ENCODE measurements at places on chromosomes 12 and 14. TPM values are rescaled to one million over a fixed set of nuclear protein-coding genes. Genes with fewer than 3 reads are reported as not detected.
A peak's percentile ranks its signal among the peaks of the same experiment; 100 is the strongest.

GRCh38 chr12:19675361-19675760 lies 236.1 kb downstream of the AEBP2 start:
- no peak for DNase-seq

DNA sequence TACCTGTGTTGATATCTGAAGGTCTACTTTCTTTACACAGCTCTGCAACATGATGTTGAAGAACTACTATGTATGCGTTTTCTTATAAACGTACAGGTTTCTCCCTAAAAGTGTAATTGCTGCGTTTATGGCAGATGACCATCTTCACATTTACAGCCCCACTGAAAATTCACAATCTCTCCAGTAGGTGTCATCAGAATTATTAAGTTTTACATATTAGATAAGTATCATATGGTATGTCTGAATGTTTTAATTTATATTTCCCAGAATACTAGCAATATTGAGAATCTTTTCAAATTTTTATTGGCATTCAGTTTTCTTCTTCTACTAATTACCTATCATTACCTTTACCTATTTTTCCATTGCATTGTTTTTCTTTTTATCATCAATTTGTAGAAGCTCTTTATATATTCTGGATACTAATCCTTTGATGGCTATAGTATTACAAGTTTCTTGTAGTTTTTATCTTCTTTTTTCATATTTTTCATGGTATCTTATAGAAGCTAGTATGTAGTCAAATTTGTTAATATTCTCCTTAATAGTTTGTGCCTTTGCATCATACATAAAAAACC lies 123.5 kb downstream of the CAPZA3 start:
- DNase-seq: peak; percentile 13

PHLDA1 gene
- total RNA-seq: 5.6 TPM

- no peak for DNase-seq
These were observed 64.8 kb upstream of the PSMC1 start for GRCh38 chr14:90191585-90191984.

GALNT8 gene
- total RNA-seq: 0.33 TPM

- no peak for DNase-seq
These were observed 83.3 kb downstream of the PLXNC1 start for GRCh38 chr12:94231709-94232108.

- DNase-seq: no peak
These were observed 7.1 kb upstream of the CCDC175 start for GRCh38 chr14:59583755-59584154.

GRCh38 chr12:16504200-16504599 lies 101.8 kb downstream of the LMO3 start:
- no peak for DNase-seq

FLVCR2 gene
- 1.1 TPM for total RNA-seq

DNA sequence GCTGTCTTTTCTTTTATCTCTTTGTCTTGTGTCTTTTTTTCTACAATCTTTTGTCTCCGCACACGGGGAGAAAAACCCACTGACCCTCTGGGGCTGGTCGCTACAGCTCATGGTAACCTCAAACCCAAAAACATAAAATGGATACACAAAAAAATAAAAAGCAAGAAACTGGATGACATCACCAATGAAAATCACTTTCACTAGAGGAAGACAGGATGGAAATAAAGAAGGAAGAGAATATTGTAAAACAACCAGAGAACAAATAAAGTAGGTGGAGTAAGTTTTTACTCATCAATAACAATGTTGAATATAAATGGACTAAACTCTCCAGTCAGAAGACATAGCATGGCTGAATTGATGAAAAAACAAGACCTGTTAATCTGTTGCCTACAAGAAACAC lies 17.6 kb downstream of the MIPOL1 start:
- no peak for DNase-seq

DNA sequence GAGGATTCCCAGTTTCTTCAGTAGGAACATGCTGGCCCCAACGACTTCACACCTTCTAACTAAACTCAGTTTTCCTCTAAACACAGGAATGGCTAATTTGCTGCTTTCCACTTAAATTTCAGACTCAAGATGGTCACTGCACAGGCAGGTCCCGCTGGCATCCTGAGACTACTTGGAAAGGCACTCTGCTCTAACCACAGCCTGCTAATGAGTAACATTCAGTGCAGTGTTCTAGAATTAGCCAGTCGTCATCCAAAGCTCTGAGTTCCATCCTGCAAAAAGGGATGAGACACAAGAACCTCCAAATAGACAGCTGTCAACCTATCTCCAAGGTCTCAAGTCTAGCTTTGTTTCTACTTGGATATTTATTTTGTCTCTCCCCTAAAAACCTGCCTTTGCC lies 6.0 kb downstream of the CCDC92 start:
- no peak for DNase-seq
